GM18507 (cell line): ENCODE measurements at places on chromosomes 16 and 17.

- no peak for DNase-seq
Observed at GRCh38 chr17:67054011-67054591, 9.7 kb downstream of the CACNG1 start.

DNA sequence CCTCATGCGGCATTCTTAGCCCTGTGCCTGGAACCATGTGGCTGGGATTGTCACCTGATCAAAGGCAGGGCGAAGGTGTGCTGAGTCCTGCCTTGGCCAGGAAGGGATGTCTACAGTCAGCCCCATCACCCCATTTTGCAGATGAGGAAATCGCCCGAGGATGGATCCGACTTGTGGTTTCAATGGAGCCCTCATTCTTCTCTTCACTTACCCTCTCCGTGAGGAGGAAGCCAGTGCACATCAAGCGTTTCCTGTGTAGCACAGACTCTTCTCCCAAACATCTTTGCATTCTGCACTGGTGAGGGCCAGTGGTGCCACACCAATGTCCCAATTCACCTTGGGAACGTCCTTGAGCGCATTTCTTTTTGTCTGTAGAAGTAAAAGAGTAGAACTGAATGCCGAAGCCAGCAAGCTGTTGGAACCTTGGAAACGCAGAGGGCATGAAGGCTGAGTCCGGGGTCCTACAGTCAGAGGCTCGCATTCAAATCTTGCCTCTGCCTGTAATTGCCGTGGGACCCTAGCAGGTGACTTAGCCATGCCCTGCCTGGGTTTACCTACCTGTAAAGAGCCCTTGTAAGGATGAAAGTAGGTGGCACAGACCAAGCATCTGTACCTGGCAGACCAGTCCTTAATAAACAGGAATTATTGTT, 85.4 kb downstream of the IRF8 start:
- no peak for DNase-seq

DNA sequence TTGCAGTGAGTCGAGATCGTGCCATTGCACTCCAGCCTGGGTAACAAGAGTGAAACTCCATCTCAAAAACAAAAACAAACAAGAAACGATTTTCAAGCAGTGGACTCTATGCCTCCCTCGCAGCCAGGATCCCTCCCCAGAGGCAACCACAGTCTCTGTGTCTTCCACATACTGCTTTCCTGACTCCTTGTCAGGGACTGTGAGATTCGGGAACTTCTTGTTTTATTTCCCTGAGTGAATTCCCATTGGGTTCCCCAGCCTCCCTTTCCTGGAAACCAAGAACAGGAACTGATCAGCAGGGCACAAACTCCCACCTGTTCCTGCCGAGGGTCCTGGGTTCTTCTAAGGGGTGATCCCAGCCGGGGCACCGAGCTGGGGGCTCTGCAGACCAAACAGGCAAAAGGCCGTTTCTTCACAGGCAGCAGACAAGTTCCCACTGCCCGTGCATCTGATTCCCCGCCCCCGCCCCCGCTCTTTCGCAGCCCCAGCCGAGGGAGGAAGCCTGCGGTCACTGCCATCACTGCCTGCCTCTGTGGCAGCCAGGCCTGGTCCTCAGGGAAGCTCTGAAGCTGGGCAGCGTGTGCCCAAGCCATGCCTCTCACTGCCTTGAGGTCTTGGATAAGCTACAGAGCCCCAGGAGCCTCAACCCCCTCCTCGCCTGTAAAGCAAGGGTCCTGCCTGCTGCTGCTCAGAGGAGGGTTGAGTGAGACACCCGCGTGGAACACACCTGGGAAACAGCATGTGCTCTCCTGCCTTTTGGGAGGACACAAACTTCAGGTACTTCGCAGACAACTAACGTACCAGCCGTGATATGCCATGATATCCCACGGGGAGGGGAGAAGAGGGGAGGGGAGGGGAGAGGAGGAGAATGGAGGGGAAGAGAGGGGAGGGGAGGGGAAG, 5.5 kb upstream of the PIEZO1 start:
- no peak for DNase-seq

DNA sequence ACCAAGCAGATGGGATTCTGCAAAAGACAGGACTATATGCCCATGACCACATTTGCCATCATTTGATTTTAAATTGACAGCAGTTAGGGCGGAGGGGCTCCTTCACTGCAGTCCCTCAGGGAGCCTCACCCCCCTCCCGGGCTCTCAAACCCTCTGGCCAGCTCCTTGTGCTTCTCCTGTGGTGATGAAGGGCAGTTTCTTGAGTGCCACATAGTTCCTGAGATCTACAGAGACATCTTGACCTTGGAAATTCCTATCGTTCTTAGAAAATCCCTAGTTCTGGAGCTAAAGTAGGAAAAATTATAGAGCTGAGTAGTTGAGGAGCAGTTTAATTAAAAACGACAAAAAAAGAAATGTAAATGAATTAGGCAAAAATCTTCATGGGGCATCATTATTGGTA, 231.5 kb downstream of the CCDC182 start:
- DNase-seq, result no peak

DNA sequence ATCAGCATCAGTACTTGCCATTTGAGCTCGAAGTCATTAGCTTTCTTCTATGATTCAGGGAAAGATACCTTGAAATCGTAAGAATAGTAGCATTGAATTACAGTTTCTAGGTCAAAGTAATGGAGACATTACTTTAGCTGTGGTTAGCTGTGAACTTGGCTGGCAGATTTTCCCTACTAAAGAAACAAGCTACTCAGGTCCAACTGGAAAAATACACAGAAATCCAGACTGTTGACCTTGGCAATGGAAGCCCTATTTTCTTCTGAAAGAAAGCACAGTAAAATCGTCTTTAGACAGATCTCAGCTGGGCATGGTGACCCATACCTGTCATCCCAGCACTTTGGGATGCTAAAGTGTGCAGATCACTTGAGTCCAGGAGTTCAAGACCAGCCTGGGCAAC, 13.4 kb upstream of the DNAJA2 start:
- DNase-seq, result no peak

DNA sequence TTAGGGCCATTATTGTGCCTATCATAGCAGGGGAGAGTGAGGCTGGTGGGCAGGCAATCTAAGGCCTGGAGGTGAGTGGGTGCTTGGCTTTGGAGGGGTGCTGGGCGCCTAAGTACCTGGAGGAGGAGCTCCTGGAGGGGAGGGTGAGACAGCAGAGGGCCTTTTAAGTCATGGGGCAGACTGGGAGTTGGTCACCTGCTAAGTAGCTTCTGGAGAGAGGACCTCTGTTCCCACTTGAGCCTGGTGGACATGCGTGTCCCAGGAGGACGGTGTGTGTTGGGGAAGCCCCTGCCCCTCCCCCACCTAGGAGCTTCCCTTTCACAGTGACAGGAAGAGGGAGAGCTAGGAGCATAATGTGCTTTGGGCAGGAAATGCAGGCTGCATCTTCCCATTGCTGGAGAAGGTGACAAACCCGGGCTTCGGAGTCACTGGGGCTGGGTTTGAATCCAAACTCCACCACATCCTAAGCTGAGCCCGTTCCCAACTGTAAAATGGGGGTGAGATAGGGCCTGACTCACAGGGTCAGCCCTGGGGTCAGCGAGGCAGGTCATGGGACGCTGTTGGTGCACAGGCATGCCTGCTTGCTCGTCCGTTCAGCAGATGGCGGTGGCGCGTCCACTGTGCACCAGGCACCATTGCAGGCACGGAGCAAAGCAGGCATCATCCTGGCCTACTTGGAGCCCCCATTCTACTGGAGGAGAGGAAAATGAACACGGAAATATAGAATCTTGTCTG, 37.9 kb downstream of the CMIP start:
- DNase-seq, result no peak

- no peak for DNase-seq
Observed at GRCh38 chr16:77838597-77839255, 50.4 kb downstream of the VAT1L start.

- DNase-seq, result no peak
Observed at GRCh38 chr16:11413907-11414595, 68.8 kb downstream of the RMI2 start.

GRCh38 chr17:44004761-44005526, 522 bp downstream of the NAGS start:
- no peak for DNase-seq
